ENCODE measurements at places on chromosomes 1 and 21. TPM values are rescaled to one million over a fixed set of nuclear protein-coding genes. Genes with fewer than 3 reads are reported as not detected.

ELF3 gene
- total RNA-seq: 0.04 TPM

DMBX1 gene
- not detected for total RNA-seq

RGS8 gene
- total RNA-seq: not detected

ZBED6 gene
- 20.1 TPM for total RNA-seq

GBP5 gene
- not detected for total RNA-seq

HPCAL4 gene
- not detected for total RNA-seq

LCE1E gene
- 0.51 TPM for total RNA-seq

ZBTB37 gene
- total RNA-seq: 3.4 TPM

LORICRIN gene
- total RNA-seq: not detected

PCAT6 gene
- 0.67 TPM for total RNA-seq

MEX3A gene
- 3.5 TPM for total RNA-seq

CCDC185 gene
- not detected for total RNA-seq

BEND5 gene
- not detected for total RNA-seq

CHRM3 gene
- total RNA-seq: not detected

TEDDM1 gene
- not detected for total RNA-seq

KRTAP11-1 gene
- total RNA-seq: not detected

SH3D21 gene
- 5.5 TPM for total RNA-seq

HSD3B1 gene
- total RNA-seq: 0.07 TPM

TPR gene
- total RNA-seq: 59.2 TPM

YBEY gene
- 14.6 TPM for total RNA-seq

SLC50A1 gene
- 63.0 TPM for total RNA-seq

TTLL10 gene
- total RNA-seq: not detected

FCRL6 gene
- not detected for total RNA-seq

UBL4B gene
- total RNA-seq: not detected

PLA2G2C gene
- total RNA-seq: not detected

CYP4A11 gene
- total RNA-seq: not detected

SERPINC1 gene
- not detected for total RNA-seq

ATP1A4 gene
- not detected for total RNA-seq

UTS2 gene
- total RNA-seq: not detected

CLCA1 gene
- total RNA-seq: not detected

YRDC gene
- total RNA-seq: 22.6 TPM

LAPTM5 gene
- total RNA-seq: not detected

SH2D1B gene
- total RNA-seq: not detected

RBP7 gene
- 6.7 TPM for total RNA-seq

AQP10 gene
- 0.18 TPM for total RNA-seq

GBP4 gene
- total RNA-seq: 0.14 TPM

WDR64 gene
- not detected for total RNA-seq

MSH4 gene
- 0.07 TPM for total RNA-seq

KCNJ9 gene
- not detected for total RNA-seq

TGFB2 gene
- total RNA-seq: 6.6 TPM

U2AF1 gene
- total RNA-seq: 35.2 TPM

KRTAP21-2 gene
- total RNA-seq: not detected

OR14K1 gene
- not detected for total RNA-seq

CLCA4 gene
- not detected for total RNA-seq
